ENCODE measurements at places on chromosomes 4 and X.

DNA sequence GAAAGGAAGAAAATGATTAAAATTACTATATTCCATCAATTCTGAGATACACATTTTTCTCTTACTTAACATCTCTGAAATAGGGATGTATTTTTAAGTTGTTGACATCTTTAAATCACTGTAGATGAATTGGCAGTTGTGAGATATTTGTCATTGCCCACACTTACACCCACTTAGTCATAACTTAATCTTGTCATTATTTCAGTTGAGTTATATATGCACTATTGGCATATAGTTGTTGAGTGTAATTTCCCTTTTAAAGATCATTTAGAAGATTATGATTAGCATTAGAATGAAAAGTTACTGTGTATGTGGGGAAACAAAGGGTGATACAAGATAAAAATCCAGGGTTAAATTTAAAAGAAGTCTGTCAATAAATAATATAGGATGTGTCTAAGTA, 2.2 kb downstream of the AIMP1 start:
- no peak for DNase-seq

- peak; percentile 62 for DNase-seq
Observed at GRCh38 chr4:10180927-10181744, 64.5 kb upstream of the WDR1 start.

- no peak for DNase-seq
Observed at GRCh38 chrX:72158773-72159172, 22.8 kb upstream of the PIN4 start.

DNA sequence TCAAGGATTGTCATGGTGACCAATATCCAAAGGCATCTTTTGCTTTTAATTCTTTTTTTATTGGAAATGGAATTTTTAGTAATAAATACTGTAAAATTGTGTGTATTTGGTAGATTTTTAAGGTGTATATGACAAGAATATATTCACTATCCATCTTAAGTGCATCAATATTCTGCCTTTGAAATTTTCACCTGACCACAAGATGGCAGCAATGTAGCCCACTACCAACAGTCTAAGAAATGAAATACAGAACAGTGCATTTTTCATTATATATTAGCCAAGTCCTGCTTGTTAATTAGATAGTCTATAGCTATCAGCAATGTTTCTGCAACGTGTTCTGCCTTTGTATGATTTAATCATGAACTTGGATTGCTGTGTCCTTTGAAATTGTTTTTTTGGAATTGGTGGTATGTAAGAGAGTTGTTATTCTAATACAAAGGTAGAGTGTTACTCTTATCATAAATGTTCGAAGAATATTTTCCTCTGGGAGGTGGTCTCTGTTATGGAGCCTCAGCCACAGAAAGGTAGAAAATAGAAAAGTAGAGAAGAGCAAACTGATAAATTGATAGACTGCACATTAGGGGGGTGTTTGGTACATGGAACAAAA, 38.2 kb downstream of the HPGDS start:
- DNase-seq: peak; percentile 22

DNA sequence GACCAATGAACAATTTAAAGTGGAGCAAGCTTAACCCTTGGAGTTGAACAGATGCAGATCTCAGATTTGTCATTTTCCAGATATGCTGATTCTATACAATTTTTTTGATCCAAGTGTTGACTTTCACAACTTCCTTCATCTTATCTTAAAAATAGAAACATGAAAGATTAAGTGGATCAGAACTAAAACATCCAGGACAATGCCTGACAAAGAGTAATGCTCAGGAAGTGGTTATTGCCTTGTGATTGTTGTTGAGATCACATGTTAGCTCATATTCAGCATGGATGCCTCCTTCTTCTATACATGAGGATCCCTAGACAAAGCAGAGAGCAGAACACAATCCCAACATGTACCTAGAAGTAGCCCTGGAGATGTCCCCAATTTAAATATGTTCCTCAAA, 160.9 kb downstream of the PPARGC1A start:
- DNase-seq: no peak

DNA sequence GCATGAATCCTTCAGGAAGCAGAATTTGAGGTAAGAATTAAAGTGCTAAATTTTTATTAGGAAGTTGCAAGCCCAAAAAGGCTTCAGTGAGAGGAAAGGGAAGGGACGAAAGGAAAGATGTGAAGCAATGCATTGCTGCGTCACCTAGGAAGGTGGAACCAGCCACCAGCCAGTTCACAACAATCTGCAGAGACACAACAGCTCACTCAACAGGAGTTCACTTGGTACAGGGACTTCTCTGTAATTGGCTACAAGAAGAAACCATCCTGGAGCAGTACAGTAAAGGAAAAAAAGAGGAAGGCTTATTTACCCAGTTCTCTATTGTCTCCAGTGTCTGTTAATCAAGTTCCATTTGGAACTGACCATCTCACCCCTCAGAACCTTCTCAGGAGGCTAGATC, 157.6 kb downstream of the HNRNPD start:
- no peak for DNase-seq

GRCh38 chr4:68352791-68353190, 2.9 kb upstream of the YTHDC1 start:
- DNase-seq: no peak

DNA sequence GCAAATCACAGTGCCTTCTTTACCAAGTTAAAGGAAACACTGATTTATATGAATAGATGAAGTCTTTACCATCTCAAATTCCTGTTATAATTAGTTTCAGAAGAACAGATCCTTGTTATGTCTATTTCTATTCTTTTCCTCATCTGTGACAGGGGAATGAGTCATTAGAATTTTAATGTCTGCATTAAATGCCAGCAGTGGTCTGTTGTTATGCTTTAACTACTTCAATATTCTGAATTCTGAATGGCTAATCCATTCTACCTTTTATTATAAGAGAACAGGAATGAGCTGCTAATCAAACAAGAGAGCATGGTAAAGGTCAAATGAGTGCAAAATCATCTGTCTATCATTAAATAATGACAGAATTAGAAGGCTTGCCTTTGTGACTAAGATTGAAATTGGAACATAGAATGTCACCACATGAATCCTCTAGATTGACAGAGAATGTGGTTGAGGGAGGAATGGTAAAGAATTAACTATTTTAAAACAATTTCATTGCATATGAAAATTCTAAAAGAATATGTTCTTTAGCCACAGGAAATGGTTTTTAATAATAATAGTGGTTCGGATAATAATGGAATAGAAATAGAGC, 935.5 kb downstream of the ADGRL3 start:
- no peak for DNase-seq

DNA sequence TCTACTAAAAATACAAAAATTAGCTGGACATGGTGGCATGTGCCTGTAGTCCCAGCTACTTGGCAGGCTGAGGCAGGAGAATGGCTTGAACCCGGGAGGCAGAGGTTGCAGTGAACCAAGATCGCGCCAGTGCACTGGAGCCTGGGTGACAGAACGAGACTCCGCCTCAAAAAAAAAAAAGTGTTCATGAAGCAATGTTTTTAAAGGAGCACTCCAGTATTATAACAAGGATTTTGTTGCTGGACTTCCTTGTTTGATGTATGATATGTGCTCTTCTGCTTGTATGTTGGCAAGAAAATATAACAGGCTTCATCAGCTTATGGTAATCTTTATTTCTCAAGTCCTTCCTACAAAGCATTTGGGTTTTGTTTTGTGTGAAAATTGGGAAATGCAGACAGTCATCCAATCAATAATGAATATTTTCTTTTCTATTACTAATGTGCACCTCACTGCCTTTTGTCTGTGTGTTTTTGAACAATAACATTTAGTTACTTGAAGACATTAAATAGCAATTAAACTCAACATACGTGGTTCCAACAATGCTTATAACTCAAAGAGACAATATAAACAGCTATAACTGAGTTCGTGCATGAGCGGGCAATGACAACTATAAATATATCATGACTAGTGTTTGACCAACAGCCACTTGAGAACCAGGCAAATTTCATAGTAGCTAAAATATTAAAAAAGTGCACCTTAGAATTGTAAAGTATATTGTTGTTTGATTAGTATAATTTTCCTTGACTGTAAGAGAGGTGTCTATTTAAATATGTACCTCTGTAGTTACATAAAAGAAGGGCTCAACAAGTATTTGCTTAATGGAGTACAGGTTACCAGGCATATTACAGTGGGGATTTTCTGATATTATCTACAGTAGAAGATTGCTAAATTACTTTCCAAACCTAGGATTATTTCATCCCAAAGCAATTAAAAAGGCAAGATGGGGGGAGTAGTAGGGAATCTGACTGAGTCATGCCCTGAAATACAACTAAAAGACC, 210.7 kb downstream of the PPP3CA start:
- DNase-seq: no peak

DNA sequence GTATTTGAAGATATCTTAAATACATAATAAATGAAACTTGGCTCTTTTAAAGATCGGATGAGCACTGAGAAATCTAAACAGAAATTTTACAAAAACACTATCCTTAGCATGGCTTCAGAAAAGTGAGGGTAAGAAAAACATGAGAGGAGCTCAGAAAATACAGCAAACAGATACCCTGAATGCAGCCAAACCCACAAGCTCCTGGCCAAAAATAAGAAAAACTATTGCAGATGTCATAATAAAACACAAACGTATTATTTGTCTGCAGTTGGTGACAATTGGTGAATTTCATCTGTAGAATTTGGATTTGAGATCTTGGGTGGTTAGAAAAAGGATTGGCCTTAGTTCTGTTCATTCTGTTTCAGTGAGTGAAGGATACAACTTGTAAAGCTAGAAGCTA, 603.9 kb downstream of the INPP4B start:
- DNase-seq: peak; percentile 12

DNA sequence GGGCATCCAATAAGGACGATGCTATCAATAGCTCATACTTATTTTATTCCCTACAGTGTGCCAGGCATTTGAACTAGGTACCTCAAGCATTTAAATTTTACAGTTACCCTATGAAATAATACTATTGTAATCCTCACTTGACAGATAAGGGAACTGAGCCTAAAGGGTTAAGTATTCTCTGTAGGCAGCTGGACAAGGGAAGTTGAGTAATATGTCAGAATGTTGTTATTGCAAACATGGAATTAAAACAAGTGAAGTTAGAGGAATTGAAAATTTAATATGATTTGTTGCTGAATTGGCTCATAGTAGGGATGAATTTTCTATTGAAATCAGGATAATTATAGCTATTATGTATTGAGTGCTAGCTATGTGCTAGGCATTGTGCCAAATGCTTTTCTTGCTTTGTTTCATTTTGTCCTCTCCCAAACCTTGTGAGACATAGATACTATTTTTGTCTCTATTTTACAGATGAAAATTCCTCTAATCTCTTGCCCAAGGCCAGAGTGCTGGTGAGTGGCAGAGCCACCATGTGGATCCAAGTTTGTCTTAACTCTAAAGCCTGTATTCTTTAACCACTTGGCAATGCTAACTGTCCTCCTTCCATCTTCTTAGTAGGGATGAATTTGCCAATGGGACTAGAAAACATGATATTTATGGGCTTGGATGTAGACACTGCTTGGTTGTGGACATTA, 58.1 kb downstream of the TMEM164 start:
- no peak for DNase-seq

DNA sequence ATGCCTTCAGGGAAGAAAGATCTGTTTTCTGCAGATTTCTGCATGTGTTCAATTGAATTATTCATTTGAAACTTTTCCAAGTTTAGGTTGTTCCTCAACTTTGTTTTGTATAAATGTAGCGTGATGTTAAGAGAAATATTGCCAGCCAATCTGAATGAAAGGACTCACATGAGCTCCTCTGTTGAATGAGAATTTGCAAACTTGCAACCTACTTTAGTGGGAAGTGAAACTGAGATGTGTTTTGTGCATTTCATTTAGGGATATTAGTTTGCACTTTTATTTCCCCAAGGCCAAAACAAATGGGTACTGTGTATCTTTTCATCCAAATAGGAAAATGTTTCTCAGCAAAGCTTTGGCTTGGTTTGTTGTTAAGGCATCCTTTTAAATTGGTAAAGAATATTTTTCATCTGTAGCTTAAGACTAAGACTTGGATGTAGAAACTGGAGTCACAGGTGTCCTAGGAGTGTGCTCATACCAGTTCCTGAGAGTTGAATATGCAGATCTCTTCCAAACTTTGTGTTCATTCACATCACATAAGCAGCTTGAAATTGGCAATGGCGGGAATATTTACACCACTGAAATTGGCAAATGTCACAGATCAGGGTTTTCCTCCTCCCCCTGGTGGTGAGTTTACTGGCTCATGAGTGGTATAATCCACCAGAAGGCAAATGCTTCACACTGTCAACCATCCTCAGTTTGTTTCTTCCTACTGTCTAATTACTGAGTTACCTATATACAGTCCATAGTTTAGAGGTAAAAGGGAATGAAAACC, 193.6 kb upstream of the BANK1 start:
- no peak for DNase-seq

DNA sequence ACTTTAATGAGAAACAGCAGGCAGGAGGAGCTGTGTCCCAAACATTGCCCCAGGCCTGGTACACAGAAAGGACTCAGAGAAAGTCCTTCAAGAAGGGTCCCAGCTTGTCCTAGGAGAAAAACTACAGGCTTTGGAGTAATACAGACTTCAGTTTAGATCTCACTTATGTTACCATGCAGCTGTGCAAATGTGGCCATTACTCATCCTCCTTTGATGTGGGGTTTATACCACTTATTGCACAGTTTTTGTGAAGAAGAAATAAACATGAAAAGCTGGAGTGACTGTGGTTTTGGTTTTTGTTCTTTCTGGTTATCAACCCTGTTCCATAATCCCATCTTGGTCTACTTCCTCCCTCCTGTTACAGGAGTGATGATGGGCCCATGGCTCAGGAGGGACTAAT, 8.1 kb upstream of the CYTL1 start:
- no peak for DNase-seq

DNA sequence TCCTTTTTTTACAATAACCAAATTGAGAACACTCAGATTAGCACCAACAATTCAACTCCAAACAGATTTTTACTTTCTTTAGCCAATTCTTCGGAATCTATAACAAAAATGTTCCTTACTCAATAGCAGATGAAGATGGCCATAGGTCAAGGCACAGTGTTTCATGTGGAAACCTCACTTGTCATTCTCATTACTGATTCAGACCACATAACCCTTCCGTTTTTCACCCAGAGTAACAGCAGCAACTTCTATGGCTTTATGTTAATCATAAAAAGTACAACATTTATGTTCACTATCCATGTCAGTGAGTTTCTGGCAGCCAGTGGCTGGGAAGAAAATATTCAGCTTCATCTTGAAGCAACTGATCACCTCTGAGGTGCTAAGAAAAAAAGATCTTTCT, 358.3 kb upstream of the TECRL start:
- no peak for DNase-seq

DNA sequence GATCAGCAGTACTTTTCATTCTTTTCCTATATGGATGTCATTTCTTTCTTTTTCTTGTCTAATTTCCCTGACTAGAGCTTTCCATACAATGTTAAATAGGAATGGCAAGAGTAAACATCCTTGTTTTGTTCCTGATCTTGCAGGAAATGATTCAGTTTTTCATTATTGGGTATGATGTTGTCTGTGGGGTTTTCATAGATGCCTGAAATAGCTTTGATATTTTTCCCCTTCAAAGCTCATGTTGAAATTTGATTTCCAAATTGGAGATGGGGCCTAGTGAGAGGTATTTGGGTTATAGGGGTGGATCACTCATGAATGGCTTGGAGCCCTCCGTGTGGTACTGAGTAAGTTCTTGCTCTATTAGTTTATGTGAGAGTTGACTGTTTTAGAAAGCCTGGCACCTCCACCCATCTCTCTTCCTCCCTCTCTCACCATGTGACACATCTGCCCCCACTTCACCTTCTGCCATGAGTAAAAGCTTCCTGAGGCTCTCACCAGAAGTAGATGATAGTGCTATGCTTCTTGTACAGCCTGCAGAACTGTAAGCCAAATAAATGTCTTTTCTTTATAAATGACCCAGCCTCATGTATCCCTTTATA, 22.3 kb upstream of the VSIG1 start:
- DNase-seq: no peak
